ENCODE measurements at places on chromosomes 11 and 22.

DNA sequence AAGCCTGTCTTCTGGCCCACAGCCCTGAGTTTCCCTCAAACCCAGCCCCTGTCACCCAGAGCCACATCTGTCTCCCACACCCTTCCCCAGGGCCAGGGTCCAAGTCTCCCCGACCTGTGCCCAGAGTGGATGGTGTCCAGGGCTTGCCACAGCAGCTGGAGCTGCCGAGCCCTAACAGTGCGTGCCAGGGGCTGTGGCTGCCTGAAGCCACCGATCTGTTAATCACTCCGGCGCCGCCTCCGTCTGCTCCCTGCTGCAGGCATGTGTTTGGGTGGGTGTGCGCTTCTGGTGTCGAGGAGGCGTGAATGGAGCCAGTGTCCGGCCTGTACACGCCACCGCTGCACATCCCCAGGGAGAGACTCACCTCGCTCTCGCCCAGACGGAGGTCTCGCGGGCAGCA lies 26.1 kb downstream of the SHISAL1 start:
- DNase-seq = no peak

DNA sequence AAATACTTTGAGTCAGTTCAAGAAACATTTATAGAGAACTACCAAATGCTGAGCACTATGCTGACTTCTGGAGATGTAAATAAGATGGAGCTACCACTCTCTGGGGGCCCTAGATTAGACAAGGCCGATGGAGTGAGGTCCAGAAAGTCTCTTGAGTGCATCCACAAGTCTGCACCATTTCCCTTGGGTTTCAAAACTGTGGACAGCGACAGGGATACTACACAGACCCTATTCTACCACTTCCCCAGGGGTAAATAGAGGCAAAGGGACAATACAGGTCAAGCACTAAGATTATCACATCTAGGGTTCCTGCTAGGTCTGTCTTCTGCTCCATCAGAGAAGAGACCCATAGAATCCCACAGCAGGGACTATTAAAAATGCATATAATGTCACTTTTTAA lies 183.2 kb downstream of the GRIA4 start:
- no peak for DNase-seq

DNA sequence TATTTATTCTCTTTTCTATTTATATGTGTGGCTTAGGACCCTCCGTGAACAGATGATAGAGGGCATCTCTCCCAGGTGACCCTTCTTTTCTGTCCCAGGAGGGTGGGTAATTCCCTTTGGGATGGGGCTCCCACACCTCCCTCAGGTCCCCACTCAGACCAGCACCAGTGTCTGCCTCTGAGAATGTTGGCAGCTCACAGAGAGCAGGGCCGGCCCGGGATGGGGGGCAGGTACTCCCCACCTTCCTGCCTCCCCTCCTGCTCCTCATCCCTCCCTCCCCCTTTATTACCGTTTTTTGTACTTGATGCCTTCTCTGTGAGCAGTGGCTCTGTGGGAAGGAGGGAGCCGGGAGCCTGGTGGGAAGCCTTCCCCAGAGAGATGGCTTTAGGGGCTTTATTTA lies 4.8 kb upstream of the HINFP start:
- no peak for DNase-seq

- DNase-seq = no peak
These were observed 64.1 kb downstream of the PRMT3 start for GRCh38 chr11:20451568-20451967.

Data from iPS DF 19.7 (cell line).